Tongue (tissue), 3 donors: ENCODE measurements at places on chromosomes 12 and 14. TPM values are rescaled to one million over a fixed set of nuclear protein-coding genes. Genes with fewer than 3 reads are reported as not detected.

Gene MYRFL
- 0.31 TPM for total RNA-seq

Gene SNW1
- total RNA-seq: 50.4 TPM

Gene MMAB
- 17.2 TPM for total RNA-seq

DNA sequence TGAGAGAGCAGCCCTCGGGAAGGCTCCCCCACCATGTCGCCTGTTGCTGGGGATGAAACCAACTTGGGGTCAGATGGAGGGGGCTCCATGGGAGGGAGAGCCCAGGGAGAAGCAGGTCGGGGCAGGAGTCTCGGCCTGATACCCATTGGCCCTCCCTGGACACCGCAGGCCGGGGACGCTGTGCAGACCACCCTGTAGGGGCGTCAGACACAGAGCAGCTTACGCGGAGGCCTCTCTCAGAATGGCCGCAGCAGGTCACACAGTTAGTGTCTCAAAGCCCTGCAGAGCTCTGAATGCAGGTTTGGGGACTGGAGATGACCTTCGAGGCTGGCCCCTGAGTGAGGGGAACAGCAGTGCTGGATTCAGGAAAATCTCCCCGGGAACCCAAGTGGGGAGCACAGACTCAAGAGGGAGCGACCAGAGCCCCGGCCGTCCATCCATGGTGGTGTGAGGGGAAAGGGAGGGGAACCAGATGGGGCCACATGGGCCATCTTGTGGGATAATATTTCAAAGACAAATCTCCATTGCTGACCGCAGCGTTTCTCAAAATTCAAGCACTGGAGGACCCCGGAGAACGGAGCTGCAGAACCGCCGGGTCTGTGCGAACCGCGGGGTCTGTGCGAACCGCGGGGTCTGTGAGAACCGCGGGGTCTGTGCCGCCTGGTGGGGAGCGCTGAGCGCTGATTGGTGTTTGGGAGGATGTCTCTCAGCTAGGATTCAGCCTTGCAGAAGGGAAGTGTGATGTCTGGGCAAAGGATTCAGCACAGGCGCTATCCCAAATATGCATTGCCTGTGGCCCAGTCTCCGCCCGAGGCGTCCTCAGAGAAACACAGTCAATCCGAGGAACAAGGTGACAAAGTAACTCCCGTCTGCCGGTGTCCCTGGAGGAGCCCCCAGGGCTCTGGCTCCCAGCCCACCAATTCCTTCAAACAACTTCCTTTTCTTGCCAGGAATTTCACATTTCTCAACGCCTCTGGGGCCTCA lies 324.4 kb upstream of the RTL1 start:
- no peak for DNase-seq

DNA sequence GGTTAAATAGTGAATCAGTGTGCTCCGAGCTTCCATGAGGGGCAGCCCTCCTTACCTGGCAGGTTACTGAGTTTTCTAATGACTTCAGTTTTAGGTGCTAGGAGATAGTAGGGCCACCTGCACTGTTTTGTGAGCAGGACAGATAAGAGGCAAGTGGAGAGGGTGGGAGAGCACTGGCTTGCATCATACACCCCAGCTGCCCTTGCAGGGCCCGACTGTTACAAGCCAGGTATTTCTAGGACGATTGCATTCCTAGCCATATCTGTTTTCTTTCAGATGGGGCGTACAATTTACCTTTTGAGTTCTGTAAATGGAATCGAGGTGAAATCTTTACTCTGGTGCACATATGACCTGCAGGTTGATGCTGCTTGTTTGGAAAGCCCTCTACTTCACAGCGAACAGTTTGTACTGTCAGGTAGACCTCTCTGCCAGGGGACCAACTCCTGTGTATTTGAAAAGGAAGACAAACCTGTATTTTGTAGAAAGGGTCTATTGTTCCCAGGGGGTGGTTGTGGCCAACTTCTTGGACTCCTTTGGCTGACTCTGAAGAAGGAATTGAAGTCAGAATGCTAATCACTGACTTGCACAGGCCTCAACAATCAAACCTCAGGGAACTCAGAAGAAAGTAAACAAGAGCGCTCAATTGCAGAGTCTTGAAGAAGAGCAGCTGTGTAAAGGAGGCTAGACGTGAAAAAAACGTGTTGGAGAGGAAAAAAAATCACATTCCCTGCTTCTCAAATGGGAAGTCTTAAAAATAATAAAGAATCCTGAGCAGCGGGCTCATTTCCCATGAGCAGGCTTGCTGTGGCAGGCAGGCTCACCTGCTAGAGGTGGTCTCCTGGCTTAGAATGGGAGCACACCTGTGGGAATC lies 57.3 kb downstream of the ETV6 start:
- DNase-seq: peak; percentile 63

Gene HRK
- total RNA-seq: 0.21 TPM

Gene GUCY2C
- total RNA-seq: 0.21 TPM

Gene NAV3
- 35.6 TPM for total RNA-seq

DNA sequence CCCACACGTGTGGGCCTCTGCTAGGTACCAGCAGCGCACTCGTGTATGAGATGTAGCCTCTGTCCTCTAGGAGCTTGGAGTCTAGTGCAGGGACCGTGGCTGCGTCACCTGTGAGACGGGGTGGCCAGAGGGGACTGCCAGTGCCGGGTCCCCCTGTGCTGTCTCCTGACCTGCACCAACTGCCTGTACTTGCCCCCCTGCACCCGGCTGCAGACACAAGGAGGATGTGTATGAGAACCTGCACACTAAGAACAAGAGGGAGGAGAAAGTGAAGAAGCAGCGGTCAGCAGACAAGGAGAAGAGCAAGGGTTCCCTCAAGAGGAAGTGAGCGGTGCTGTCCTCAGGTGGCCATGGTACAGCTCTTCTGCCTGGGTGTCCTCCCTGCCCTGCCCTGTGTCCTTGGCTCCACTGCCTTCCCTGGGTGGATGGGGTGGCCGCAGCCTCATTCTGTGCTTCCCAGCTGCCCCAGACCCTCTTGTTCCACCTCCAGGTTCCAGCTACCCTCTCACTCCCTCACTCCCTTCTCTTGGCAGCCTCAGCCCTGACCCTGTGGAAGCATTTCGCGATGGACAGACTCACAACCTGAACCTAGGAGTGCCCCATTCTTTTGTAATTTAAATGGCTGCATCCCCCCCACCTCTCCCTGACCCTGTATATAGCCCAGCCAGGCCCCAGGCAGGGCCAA lies 9.6 kb downstream of the PTPN6 start:
- DNase-seq: no peak

DNA sequence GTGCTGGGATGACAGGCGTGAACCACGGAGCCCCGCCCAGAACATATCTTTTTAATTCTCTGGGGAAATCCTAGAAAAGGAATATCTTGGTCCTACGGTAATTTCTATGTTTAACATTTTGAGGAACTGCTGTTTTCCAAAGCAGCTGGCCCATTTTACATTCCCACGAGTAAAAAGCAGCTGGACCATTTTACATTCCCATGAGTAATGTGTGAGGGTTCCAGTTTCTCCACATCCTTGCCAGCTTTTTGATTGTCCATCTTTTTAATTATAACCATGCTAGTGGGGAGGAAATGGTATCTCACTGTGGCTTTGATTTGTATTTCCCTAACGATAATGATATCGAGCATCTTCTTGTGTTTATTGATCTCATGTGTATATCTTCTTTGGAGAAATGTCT lies 4.4 kb upstream of the P2RX4 start:
- DNase-seq: no peak

Gene KRT79
- total RNA-seq: 0.21 TPM

DNA sequence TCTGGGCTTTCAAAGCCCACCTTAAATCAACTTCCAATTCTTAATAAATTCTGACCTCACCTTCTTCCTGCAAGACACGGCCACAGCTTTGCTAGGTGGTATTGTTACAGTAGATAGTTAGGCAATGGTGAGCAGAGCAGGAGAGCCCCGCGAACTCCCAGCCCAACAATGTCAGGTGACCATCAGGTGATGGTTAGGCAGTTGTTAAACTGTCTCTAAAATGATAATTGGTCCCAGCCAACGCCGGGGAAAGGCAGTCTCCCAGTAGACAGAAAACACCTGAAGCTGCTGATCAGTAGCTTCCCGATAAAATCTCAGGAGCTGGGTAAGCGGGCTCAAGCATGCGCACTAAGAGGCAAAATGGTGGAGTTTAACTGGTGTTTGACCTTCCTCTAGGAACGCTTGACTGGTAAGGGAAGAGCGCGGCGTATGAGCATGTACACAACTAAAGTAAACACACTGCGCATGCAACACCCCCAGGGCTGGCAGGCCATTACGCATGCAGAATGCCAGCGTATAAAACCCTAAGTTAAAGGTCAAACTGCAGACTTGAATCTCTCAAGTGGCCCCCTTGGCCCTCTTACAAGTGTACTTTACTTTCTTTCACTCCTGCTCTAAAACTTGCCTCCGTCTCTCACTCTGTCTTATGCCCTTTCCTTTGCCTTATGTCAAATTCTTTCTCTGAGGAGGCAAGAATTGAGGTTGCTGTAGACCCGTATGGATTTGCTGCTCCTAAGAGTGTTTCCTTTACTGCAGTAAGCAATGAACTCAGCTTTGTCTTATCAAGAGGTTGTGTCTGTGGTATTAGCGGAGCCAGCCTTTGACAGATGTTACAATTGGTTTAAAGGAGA lies 113.5 kb downstream of the C12orf75 start:
- DNase-seq: no peak

DNA sequence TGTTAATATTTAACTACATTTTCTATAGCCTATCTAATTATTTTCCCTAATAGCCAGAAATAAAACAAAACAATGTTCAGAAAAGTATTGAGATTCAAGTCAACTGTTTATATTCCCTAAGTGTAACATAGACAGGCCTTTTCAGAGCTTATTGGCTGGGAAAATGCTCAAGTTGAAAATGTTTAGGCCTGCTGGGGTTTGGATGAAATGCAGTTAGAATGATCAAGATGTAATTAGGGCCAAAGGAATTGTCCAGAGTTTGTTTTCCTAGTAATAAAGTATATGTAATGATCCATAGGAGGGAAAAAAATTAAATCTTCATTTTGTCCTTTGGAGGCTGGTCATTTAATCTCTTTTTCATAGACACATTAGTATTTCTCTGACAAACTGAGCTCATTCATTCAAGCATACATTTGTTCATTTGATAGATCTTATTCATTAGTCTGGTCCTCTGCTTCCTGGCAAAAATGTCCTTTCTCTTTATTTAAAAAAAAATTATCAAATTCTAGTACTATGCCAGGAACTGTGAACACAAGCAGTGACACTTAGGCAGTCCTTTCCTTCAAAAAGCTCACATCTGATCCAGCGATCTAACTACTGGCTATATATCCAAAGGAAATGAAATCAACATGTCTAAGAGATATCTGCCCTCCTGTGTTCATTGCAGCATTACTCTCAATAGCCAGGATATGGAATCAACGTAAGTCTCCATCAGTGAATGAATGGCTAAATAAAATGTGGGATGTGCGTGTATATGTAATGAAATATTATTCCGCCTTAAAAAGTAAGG lies 40.1 kb upstream of the NEDD1 start:
- DNase-seq: no peak

Gene TAS2R19
- total RNA-seq: 17.1 TPM

GRCh38 chr14:55530464-55530863 lies 49.5 kb upstream of the KTN1 start:
- DNase-seq: no peak
